NCI-H1105 treated with DMSO at 0.1 percent for 48 hours (cell line): ENCODE measurements at places on chromosomes 6 and 20.

- no peak for DNase-seq
Measured at GRCh38 chr20:57289391-57290177, 23.1 kb upstream of the BMP7 start.

- DNase-seq, result no peak
Measured at GRCh38 chr6:35668744-35669450, 19.8 kb downstream of the FKBP5 start.

GRCh38 chr6:168428863-168429262 is 12.1 kb upstream of the SMOC2 start:
- no peak for DNase-seq

GRCh38 chr6:44342052-44342451 is 398 bp upstream of the SPATS1 start:
- DNase-seq, result peak; percentile 27

GRCh38 chr20:33568378-33568777 is 78.5 kb downstream of the CBFA2T2 start:
- peak; percentile 99 for DNase-seq

DNA sequence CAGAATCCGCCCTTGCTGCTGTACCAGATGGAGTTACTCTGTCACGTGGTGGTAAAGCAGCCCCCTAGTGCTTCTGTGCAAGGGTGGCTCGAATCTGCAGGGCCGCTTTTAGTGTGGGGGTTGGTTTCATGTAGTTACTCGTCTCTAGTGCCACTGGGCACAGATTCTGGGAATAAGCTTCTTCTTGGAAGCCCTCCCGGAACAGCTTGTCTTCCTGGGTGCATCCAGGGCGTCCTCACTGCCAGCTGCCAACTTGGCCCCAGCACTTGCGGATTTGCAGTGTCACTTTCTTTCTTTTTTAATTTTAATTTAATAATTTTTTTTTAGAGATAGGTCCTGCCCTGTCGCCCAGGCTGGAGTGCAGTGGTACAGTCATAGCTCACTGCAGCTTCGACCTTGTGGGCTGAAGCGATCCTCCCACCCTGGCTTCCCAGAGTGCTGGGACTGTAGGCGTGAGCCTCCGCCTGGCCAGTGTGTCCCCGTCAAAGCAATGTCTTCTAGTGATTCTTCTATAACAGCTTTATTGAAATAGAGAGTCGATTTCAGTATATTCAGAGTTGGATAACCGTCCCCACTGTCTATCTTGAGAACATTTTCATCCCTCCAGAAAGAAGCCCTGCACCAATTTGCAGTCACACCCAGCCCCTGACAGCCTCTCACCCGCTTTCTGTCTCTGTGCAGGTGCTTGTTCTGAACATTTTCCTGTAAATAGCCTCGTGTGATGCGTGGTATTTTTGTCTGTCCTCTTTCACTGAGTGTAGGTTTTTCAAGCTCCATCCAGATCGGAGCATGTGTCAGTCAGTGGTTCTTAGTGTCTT is 25.9 kb downstream of the PYGB start:
- no peak for DNase-seq

DNA sequence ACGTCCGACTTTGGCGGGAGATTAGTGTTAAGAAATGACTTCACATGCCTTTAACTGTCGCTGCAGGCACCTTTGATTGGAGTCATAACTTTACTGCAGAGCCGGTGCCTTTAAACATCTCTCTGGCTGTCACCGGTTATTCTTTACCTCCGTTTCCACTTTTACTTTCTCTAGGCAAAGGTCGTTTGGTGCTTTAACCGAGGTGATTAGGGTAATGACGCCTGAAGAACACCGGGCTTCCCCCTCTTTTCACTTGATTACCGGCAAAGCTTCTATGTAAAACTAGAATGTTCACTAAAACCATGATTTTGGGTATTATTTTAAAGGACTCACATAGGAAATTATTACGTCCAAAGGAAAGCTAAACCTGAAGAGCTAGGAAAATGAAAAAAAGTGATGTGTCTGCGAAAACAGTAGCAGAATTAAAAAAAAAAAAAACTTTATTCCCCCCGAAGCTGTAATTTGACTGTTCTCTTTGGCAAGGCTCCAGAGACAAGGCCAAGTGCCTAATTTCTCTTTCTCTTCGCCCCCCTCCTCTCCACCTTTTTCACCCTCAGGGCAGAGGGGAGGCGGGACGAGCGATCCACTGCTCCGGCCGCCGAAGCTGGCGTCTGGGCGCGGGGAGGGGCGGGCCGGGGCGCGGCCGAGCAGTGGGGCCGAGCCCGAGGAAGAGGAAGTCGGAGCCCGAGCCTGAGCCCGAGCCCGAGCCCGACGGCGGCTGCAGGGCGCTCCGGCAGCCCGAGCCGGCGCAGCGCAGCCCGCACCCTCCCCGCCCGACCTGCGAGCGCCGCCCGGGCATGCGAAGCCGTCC is at the start of gene PLEKHG1:
TSS of gene PLEKHG1 (plus strand) at position 687 of the 811 bp plus-strand sequence. CDS start 133,797 bp downstream, outside the sequence.
- peak; percentile 78 for DNase-seq

DNA sequence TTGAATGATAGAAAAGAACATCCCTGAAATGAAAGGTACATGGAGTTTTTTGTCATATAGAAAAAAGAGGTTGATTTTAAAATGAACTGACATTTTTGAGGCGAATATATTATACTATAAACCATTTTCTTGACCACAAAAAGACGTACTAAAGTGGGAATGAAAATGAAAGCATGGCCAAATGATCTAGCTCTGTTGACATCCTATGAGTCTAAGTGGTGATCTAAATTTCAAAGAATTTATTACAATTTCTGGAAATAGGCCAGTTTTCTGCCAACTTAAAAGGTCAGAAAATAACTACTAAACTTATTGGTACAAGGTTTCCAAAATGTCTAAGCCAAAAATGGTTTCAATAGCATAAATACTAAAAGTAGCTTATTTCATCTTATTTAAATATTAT is 536.8 kb downstream of the EYS start:
- DNase-seq, result no peak

- no peak for DNase-seq
Measured at GRCh38 chr20:51400051-51400926, 142.2 kb downstream of the NFATC2 start.

- DNase-seq, result peak; percentile 18
Measured at GRCh38 chr20:35146299-35146919, 727 bp downstream of the EDEM2 start.

DNA sequence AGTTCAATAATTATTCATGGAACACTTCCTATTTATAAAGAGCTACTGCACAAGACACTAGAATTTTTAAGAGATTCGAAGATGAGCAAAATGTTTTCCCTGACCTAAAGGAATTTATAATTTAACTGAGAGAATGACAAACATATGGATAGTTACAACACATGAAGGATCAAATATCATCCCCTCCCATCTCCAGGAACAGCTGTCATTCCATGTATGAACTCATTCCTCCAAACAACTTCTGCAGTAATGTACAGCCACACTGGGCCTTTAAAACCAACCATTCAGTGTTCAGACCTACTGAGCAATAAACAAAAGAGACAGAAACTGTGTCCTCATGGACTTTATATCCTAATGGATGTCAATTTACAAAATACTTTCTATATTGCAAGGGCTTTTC is 87.8 kb downstream of the KIF16B start:
- no peak for DNase-seq

- no peak for DNase-seq
Measured at GRCh38 chr6:6885521-6886170, 222.1 kb upstream of the RREB1 start.

DNA sequence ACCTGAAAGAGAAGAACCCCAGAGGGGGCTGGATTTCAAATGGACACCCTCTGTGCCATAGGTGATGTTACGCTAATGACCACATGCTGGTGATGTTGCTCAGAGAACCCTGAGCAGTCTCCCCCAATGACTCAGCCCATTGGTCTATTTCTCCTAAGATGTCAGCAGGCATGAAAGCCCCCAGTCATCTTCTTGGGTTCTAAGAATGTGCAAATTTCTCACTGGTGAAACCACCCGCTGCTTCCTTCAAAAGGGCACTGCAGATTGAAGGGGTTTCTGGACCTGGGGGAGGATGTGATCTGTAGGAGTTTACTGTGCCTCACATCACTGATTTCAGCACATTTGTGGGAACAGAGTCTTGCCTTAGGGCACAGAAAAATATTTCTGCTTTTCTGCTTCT is 298.4 kb upstream of the MOCS1 start:
- DNase-seq, result no peak

DNA sequence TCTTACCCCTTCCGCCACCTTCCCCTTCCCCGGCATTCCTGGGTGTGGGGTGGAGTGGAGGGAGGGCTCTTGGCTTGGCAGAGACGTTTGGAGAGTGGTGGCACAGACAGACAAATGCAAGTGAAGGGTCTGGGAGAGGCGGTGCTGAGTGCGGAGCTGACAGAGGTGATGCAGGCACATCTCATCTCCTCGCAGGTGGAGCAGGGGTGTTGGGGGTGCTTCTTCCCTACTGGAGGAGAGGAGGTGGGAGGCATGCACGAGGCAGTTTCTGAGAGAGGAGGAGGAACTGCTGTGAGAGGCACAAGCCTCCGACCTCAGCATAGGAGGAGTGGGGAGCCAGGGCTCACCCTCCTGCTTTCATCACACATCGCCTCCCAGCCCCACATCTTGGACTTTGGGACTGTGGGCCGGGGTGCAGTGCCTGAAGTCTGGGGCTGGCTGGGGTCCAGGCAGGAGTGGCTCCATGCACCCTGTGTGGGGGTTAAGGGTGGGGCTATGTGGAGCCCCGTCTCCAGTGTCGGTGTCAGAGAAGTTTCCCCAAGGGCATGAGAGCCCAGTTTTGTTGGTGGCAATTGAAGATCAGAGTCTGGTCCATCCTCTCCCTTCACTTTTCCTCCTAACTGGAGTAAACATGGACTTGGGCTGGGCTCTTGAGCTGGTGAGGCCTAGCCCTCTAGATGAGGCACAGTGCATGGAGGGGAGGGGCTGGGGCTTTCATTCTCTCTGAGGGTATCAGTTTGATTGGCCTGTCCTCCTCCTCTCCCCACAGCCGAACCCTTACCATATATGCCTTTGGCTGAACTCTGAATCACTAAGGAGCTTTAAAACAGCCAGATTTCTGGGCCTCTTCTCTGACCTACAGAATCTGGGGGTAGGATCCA is 20.2 kb upstream of the SLC22A7 start:
- no peak for DNase-seq

DNA sequence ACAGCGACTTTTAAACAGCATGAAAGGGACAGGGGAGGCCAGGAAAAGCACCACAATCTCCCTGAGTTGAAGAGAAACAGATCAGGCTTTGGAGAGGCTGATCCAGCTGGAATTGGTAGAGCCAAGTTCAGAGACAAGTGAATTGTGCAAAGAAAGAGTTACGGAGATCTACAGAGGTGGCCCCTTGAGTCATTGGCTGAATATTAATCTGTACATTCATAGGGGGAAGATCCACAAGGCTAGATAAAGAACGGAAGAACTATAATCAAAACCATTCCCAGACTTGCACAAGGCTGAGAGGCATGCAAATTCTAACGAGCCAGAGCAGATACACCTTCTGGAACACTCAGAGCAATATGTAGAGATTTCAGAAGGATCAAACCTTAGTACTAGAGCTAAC is 14.2 kb upstream of the FOXQ1 start:
- DNase-seq, result no peak

GRCh38 chr6:1778686-1779235 is 169.0 kb downstream of the FOXC1 start:
- DNase-seq, result no peak

- no peak for DNase-seq
Measured at GRCh38 chr6:16723826-16724225, 37.4 kb downstream of the ATXN1 start.

- DNase-seq, result no peak
Measured at GRCh38 chr6:143164565-143165105, 103.9 kb downstream of the AIG1 start.

- peak; percentile 48 for DNase-seq
Measured at GRCh38 chr6:138035070-138035469, 72.1 kb downstream of the PERP start.

DNA sequence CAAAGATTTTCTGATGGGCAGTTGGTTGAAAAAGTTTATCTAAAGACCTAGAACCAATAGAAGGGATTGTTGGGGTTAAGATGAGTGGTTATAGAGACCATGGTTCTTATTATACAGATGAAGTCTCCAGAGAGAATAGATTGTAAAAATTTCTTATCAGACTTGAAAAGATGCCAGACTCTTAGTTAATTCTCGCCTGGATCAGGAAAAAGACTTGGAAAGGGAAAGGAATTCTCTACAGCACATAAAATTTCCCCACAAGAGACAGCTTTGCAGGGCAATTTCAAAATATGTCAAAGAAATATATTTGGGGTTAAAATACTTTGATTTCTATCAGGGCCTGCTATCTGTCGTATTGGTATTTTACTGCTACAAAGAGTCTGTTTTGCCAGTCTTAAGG is 582.6 kb downstream of the UTRN start:
- DNase-seq, result no peak

DNA sequence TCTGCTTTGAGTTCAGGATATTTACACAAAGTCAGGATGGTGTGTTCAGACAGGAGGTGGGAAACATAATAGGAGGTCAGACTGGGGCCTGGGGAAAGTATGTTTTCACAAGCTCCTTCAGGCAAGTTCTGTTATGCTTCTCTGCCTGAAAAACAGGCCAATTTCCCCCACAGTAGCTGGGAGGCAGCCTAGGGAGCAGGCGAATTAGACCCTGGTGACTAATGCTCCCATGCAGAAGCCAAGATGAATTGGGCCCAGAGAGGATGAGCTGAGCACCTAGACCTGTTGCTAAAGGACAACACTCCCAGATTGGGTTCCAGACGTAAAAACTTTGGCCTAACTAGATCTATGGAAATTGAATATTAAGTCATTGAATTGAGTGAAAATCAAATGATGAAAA is 142.2 kb upstream of the MAP3K7 start:
- no peak for DNase-seq

GRCh38 chr6:106967936-106968555 is 6.5 kb downstream of the CD24 start:
- DNase-seq, result no peak

- DNase-seq, result no peak
Measured at GRCh38 chr6:126020305-126021050, 34.1 kb downstream of the TRMT11 start.

GRCh38 chr6:139112561-139112960 is 22.3 kb upstream of the HECA start:
- DNase-seq, result no peak

- DNase-seq, result no peak
Measured at GRCh38 chr20:9500121-9500520, 14.3 kb upstream of the LAMP5 start.

GRCh38 chr6:35583893-35584688 is 71.4 kb upstream of the TULP1 start:
- peak; percentile 81 for DNase-seq
